ENCODE measurements at places on chromosomes 3 and 15.

GRCh38 chr3:31294430-31295149, 238.1 kb upstream of the STT3B start:
- DNase-seq: no peak

GRCh38 chr3:150921209-150921608, 16.0 kb upstream of the MINDY4B start:
- DNase-seq: no peak

GRCh38 chr3:127709320-127710060, 36.7 kb downstream of the ABTB1 start:
- DNase-seq: no peak

DNA sequence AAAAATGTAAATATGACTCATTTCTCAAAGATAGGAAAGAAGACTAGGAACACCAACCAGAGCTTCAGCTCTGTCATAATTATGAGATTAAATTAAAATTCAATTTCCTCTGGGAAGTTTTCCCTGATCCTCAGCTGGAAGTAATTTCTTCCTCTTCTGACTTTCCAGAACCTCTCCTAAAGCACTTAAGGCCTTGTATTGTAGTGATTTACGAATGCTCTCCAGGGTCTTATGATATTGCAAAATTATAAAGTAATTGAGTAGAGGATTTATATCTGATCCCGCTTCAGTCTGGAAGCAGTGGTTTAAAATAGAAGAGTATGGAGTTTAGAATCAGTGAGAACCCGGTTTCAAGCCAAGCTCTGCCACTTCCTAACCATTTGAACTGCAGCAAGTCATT, 279.8 kb downstream of the ZPLD1 start:
- DNase-seq: no peak

DNA sequence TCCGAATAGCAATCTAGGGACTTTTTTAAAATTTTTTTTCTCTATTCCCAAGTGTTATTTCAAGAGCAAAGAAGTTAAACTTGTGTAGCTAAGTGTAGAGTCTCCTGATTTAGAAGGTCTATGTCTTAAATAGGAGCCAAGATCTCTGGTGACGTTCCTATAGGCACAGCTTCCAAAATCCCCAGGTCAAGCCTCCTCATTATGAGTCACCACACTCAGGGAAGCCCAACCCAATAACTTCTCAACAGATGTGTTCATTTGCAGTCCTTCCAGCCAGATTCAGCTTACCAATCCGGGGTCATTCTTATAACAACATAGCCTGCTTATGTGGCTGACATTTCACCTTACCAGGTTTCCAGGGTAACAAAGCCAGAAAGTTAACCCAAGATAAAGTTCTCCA, 270.3 kb downstream of the IL5RA start:
- DNase-seq: no peak

GRCh38 chr3:133840055-133840737, 34.6 kb downstream of the SRPRB start:
- no peak for DNase-seq

DNA sequence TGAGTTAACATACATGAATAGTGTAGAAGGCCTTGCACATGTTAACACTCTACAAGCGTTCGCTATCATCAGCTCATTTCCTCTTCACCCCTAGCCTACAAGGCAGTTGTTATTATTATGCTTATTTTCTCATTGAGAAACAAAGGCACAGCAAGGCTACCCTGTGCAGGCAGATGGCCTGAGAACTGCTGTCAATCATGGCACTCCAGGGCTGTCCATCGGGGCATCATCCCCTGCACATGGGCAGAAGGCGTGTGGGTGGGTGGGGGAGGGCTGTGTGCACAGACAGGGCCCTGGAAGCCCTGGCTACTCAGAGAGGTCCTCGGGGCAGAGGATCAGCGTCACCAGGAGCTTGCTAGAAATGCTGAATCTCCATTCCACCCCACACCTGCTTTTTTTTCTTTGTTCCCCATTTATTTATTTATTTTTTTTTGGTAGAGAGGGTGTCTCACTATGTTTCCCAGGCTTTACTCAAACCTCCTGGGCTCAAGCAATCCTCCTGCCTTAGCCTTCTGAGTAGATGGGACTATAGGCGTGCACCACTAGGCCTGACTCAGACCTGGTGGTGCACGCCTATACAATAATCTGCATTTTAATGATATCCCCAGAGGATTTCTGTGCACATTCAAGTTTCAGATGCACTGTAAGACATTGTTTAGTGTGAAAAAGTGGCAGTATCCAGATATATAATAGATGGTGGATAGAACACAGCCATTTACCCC, 9.6 kb upstream of the ZXDC start:
- DNase-seq: no peak

DNA sequence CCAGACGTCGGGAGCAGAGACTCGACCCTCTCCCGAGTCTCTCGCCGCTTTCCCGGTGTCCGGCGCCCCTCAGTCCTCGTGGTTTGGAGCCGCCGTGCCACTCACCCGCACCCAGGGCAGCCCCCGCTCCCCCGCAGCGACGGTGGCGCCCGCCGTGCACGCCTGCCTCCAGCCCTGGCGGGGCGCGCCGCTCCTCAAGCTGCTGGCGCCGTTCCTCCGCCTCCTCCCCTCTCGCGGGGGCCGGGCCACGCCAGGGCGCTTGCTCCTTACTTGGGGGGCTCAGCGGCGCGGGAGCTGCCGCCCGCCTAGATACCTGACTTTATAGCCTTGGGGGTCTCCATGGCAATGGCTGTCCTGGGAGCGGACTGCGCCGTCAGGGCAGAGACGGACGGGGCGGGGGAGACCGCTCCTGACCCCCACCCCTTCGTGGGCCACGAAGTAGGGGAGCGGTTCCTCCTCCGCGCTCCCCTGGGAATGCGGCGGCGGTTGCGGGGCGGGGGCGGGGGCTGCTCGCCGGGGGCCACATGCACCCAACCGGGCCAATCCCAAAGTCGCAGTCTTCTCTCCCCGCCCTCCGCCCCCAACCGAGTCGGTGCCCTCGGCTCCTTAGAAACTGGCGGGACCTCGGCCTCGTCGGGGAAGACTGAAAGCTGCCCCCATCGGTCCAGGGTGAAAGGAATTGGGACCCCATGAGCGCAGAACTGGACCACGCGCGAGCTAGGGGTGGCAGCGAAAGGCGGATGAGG, at the start of gene ANKRD63:
ANKRD63 (minus strand) TSS at position 196 of the 746 bp plus-strand sequence. CDS start 478 bp downstream, outside the sequence.
- DNase-seq: no peak

GRCh38 chr3:139948898-139949297, 13.9 kb downstream of the CLSTN2 start:
- no peak for DNase-seq

DNA sequence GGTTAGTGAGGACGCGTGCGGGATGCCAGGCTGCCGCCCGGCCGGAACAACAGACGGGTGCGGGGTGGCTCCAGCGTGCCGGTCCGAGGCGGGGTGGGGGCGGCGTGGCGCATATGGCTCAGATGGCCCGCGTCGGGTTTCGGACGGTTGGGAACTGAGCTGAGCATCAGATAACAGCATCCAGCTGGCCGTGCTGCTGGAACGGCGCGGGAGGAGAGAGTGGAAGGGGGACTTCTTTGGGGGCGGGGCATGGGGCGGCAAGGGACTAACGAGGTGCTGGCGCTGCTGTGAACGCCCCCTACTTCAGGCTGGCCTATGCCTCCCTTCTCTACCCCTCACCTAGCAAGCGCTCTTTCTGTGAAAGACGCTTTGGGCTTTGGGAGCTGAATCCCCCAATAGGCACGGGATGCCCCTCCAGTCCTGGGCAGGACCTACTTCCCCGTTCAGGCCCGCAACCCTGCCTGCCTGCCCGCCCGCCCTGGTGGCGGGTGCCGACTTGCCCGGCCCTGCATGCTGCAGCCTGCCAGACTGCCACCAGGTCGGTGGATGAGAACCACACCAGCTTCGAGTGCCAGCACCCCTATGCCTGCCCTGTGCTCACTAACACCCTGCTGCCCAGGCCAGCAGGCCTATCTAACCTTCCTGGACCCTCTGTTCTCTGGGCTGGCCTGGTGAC, 542 bp downstream of the INKA1 start:
- no peak for DNase-seq

GRCh38 chr3:142656575-142656974, 60.4 kb downstream of the PLS1 start:
- DNase-seq: no peak

GRCh38 chr15:45523166-45523460, 558 bp upstream of the SLC30A4 start:
- no peak for DNase-seq

DNA sequence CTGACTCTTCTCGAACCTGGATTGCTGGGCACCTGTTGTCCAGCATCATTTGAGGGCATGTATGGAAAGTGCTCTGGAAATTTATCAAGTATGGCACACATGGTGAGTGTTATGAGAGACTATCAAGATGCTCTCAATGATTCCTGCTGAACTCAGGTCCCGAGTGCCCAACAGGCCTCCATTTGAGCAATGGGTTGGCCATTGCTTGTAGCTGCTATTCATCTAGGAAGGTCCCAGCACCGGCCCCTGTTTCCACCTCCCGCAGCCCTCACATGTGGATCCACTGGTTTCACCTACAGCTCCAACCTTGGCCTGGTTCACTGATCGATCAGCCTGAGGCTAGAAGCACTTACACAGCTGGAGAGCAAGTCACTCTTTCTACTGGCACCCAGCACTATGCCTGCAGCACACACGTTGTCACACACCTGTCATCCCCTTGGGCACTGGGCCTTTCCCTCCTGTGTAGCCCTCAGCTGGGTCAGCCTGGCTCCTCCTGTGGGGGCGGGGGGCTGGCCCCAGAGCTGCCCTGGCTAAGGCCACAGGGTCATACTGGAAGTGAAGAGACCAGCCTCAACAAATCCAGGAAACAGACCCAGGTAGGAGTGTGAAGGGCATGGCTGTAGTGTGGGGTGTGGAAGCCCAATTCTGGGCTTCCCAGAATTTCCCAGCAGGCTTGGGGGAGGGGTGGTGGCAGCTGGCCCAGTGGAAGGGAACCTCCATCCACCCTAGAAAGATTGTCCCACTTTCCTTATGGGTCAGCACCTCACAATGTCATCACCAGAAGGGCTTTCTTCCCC, 41.7 kb upstream of the SMAD3 start:
- no peak for DNase-seq

DNA sequence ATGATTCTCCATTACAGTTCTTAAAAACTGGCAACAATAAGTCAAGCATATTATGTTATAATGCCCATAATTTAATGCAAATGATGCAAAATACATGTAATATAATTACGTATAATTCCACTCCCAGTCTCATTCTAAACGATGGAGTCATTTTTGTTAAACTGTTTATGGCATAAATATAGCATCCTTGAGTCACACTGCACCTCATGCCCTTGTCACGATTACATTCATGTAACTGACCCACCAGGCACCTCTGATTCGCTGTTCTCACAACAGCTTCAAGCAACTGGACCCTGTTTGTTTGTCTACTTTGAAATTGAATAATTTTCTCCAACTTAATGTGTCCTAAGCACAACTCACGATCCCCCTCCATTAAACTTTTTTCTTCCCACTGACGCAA, 148.0 kb upstream of the LRTM1 start:
- DNase-seq: no peak

- DNase-seq: no peak
These were observed 126.3 kb downstream of the DMXL2 start for GRCh38 chr15:51496246-51496645.

DNA sequence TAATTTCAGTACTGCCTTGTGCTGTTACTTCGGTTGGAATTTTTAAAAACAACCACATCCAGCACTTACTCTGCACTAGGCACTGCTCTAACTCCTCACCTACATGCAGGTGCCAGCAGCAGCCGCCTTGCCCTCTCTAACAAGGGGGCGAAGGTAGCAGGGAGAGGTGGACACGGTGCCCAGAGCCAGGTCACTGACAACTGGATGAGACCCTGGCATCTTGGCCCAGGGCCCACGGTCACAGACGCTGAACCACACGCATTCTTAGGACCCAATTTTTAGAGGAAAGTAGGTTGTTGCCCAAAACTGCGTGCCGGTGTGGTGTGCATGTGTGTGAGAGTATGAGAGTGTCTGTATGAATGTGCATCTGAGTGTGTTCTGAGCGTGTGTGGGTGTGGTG, 63.4 kb upstream of the GATA2 start:
- DNase-seq: no peak

GRCh38 chr3:187131981-187132380, 7.3 kb downstream of the RPL39L start:
- no peak for DNase-seq

GRCh38 chr3:122079524-122080206, 24.5 kb downstream of the CD86 start:
- DNase-seq: no peak

- no peak for DNase-seq
These were observed 8.6 kb upstream of the ISG20 start for GRCh38 chr15:88630141-88630721.

GRCh38 chr15:70479785-70480184, 283.6 kb downstream of the UACA start:
- no peak for DNase-seq

- no peak for DNase-seq
These were observed 236.4 kb downstream of the XXYLT1 start for GRCh38 chr3:195034541-195034940.

- no peak for DNase-seq
These were observed 51.9 kb upstream of the RPL32 start for GRCh38 chr3:12893247-12893646.

GRCh38 chr3:50241163-50241562, 5.2 kb downstream of the GNAI2 start:
- DNase-seq: no peak

GRCh38 chr3:123431658-123432324, 17.1 kb downstream of the ADCY5 start:
- peak; percentile 53 for DNase-seq

DNA sequence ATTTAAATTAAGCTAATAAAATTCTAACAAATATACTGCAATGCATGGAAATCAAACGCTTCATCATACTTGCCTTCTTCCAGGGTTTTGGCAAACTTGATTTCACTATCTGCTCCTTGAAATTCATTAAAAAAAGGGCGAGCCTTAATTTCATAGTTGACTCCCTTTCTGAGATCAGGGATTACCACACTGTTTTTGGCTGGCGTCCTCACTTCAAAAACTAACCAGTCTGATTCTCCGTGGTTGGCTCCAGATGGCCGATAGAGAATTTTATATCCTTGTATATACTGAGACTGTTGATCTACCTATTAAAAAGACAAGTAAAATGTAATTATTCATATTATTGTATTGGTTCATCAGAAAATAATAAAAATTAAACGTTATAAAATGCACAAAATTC, 1106.8 kb downstream of the ROBO1 start:
- DNase-seq: no peak

- peak; percentile 81 for DNase-seq
These were observed 102.7 kb downstream of the PTPRG start for GRCh38 chr3:61664105-61664482.

- DNase-seq: peak; percentile 80
These were observed 1.2 kb upstream of the TYRO3 start for GRCh38 chr15:41557673-41558399.

DNA sequence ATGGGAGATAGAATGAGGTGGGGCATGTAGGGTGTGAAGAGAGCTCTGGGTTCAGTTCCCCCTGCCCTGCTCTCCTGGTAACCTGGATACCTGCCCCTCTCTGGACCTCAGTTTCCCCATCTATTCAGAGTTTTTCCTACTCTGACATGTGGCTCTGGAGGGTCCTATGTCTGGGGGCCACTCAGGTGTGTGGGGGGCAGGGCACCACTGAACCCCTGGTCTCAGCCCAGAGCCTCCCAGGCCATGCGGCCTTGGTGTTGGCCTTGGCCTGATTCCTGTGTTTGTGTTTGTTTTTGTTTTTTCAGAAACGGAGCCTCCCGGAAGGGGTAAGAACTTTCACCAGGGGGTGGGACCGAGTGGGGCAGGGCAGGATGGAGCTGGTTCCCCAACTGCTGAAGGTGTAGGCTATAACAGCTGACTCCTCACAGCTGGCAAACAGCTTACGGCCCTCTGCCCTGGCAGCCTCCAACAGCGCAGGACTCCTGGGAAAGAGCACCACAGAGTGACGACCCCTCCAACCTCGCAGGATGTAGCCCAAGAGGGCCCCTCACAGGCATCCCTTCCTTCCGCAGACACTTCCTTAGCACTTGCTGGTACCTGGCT, 803 bp downstream of the ITIH3 start:
- no peak for DNase-seq

GRCh38 chr15:34855893-34856292, 60.5 kb upstream of the ACTC1 start:
- DNase-seq: no peak
